ENCODE measurements at places on chromosomes 11 and 22. TPM values are rescaled to one million over a fixed set of nuclear protein-coding genes. Genes with fewer than 3 reads are reported as not detected.

DNA sequence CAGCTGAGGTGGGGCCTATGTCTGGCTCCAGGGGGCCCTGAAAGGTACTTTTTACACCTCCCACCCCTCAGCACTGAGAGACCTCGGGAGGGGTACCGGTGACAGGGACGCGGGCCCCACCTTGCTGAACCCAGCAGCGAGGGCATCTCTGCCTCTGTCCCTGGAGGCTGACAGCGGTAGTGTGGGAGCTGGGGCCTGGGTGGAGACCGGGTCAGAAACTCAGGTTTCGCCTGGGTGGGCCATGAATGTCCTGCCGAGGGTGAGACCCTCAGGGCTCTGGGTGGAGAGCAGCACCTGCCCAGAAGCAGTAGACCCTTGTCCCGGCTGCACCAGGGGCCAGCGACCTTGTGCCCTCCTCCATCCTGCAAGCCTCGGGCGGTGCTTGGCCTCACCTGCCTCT lies 22.2 kb downstream of the PTDSS2 start:
- no peak for DNase-seq

DNA sequence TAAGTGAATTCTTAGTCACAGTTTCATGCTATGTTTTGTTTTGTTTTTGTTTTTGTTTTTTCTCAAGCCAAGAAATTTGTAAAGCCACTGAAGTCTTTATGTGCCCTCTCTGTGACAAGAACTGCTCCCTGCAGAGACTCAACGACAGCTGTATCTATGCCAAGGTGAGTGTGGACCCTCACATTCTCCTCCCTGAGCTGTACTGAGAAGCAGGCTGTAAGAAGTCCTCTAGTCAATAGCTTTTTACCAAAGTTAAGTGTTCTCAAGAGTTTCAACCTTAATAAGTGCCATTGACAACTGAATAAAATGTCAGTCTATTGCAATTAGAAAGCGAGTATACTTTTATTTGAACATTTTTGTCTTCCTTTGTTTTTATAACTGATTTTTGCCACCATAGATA lies 18.9 kb downstream of the MUC15 start:
- no peak for DNase-seq

GRCh38 chr11:43790444-43790794 lies 90.2 kb upstream of the ALKBH3 start:
- no peak for DNase-seq

DNA sequence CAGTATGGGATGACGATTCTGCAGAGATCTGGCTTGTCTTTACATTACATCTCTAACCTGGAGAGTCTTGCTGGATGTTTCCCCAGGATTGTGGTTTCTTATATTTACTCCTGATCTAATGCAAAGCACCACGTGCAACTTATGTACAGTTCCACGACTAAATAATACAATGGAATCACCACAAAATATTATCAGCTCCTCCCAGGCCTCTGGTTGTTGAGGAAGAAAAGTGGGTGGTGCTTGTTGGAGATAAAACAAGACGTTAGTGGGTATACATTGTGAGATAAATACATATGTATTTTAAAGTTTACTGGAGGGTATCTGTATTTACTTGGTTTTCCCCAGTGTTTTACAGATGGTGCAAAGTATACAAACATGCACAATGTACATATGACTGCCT lies 569.7 kb downstream of the NTM start:
- DNase-seq: no peak

GRCh38 chr11:69086152-69087132 lies 37.7 kb downstream of the TPCN2 start:
- DNase-seq: no peak

DNA sequence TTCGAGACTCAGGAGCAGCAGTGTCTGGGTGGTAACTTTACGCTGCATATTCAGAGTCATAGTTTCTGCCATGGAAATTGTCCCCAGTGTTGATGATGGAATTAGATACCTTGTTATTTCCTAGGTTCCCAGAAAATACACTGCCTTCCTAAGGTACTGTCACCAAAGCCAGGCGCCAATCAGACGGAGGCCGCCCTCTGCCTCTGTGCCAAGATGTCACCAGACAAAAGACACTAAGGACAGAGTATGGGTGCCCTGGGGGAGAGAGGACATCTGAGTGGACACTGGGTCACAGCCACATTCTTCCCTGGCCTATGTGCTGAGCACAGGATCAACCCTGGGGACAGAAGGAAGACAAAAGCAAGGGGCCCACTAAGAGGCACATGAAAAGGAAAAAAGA lies 11.2 kb downstream of the PLA2G6 start:
- no peak for DNase-seq

- DNase-seq: no peak
Measured at GRCh38 chr22:19770349-19771220, 10.0 kb downstream of the TBX1 start.

DNA sequence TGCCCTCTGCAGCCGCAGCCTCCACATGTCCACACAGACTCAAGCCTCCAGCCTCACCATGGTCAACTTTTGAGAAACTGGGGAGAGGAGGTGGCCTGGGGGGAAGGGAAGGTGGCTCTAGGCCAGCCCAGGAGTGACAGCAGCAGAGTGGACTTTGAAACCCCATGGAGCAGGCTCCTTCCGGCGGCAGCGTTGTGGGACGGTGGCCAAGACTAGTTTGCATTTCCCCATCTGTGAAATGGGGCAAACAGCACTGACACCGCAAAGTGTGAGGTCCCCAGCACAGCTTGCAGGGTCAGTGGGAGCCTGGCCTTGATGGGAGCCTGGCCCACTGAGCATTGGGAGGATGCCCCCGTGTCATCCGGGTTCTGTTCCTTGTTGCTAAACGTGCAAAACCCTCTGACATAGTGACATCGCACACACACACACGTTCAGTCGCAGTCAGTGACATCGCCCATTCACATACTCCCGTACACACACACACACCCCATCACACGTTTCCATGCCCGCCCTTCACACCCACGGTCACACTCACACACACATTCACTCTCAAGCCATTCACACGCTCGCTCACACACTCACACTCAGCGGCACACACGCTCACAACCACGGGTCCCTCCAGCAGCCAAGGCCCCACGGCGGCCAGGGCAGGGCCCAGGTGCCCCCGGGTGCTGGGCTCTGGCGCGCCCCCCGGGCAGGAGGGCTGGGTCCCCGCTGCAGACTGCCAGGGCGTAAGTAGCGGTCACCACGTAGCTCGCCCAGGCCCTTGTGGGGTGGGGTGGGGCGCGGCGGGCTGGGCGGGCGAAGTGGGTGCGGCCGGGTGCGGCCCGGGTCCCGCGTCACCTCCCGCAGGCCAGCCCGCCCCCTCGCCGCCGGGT lies 585 bp downstream of the CYB5R3 start:
- peak; percentile 88 for DNase-seq

HORMAD2 gene
- total RNA-seq: not detected

SGSM1 gene
- 3.3 TPM for total RNA-seq

CASP1 gene
- total RNA-seq: 94.0 TPM

C1QTNF5 gene
- total RNA-seq: 10.3 TPM

C11orf86 gene
- 81.7 TPM for total RNA-seq
